ENCODE measurements at places on chromosomes 7 and 10. TPM values are rescaled to one million over a fixed set of nuclear protein-coding genes. Genes with fewer than 3 reads are reported as not detected.

Gene NSUN6
- 10.6 TPM for total RNA-seq

Gene MSANTD7
- total RNA-seq = 16.0 TPM

Gene STRA8
- total RNA-seq = not detected

Gene SCIN
- 0.11 TPM for total RNA-seq

Gene ZP3
- total RNA-seq = 0.53 TPM

Gene PKD2L1
- not detected for total RNA-seq

Gene COL1A2
- total RNA-seq = 42.2 TPM

Gene EDRF1
- 41.4 TPM for total RNA-seq

Gene SH2B2
- 8.9 TPM for total RNA-seq

Gene POLR2J3
- total RNA-seq = 38.7 TPM

Gene ENTPD1
- total RNA-seq = 2.7 TPM

DNA sequence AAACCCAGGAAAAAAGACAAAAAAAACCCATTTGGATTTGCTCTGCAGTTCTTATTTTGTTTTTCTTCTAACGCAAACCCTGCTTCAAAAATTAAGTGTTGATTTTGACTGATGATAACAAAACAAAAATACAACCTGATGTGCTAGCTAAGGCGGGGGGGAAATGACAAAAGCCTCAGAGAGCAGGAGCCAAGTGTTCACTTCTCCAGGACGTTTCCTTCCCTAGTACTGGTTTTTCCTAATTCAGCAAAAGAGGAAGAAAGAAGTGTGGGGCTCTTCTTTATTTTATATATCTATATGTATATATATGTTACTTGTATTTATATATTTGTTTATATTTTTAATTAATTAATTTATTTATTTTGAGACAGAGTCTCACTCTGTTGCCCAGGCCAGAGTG lies 28.0 kb downstream of the SNX10 start:
- H3K36me3 ChIP-seq = no peaks in the 10 kb centered on the region
- no peak overlapping the region for H3K4me3 ChIP-seq
- DNase-seq = no peak
- H3K27me3 ChIP-seq = no peaks in the 10 kb centered on the region
- no peak overlapping the region for H3K27ac ChIP-seq
- H3K4me1 ChIP-seq = no peaks in the 10 kb centered on the region

DNA sequence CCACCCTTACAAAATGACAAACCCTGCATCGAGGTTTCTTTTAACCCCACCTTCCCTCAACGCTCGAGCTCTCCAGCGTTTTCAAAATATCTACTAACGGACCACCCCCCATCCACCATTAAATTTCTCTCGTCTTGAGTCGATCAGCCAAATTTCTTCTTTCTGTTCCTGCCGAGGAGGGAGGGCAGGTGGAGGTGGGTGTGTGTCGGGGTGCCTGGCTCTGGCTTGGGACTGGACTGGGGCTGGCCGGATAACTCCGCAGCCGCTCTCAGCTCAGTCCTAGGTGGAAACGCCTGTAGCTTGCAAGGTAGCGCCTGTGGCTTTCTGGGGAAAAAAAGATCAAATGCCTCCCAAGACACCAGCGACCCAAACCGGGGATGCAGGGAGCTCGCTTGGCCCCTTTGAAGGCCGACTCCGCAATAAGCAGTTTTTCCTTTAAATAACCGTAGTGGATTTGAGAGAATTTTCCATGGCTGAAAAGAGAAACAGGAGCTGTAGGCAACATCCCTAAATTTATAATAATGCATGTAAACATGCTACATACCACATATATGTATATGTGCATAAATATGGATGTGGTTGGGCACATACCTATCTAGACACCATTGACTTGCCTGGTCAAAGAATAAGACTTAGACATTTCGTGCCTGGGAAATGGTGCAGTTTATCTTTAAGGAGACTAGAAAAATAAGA lies 1.9 kb upstream of the TMEM178B start:
- H3K4me3 ChIP-seq = peak overlapping the region; percentile 85
- H3K27ac ChIP-seq = no peak overlapping the region
- H3K27me3 ChIP-seq = peaks cover 73% of the 10 kb centered on the region
- H3K36me3 ChIP-seq = no peaks in the 10 kb centered on the region
- peaks cover 4% of the 10 kb centered on the region for H3K4me1 ChIP-seq

GRCh38 chr10:1366322-1366691 lies 310.1 kb downstream of the WDR37 start:
- no peak overlapping the region for H3K27ac ChIP-seq
- H3K27me3 ChIP-seq = no peaks in the 10 kb centered on the region
- no peaks in the 10 kb centered on the region for H3K36me3 ChIP-seq
- peak; percentile 22 for DNase-seq
- no peaks in the 10 kb centered on the region for H3K4me1 ChIP-seq

GRCh38 chr7:98630149-98630548 lies 13.1 kb downstream of the NPTX2 start:
- H3K27me3 ChIP-seq = no peaks in the 10 kb centered on the region
- no peaks in the 10 kb centered on the region for H3K4me1 ChIP-seq
- H3K36me3 ChIP-seq = no peaks in the 10 kb centered on the region

DNA sequence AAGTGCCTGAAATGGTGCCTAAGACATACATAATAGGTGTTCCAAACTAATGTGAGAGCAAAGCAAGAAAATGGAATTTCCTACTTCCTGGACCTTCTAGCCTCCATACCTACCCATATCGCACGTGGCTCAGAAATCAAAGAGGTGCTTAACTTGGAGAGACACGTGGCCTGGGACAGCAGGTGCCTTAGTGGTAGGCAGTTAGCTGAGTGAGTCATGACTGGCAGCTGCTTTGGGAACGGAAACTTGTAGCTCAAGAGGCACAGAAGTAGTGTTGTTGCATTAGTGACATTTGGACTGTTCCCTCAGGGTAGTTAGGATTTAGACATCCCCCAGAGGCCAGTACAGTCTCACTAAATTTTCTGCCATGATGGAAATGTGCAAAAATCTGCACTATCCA lies 12.0 kb upstream of the BMPER start:
- no peak overlapping the region for H3K4me3 ChIP-seq
- no peaks in the 10 kb centered on the region for H3K27me3 ChIP-seq
- no peaks in the 10 kb centered on the region for H3K36me3 ChIP-seq
- no peak overlapping the region for H3K27ac ChIP-seq
- H3K4me1 ChIP-seq = peaks cover 5% of the 10 kb centered on the region
- DNase-seq = no peak

- H3K27ac ChIP-seq = no peak overlapping the region
- H3K27me3 ChIP-seq = no peaks in the 10 kb centered on the region
- no peak overlapping the region for H3K4me3 ChIP-seq
- no peaks in the 10 kb centered on the region for H3K36me3 ChIP-seq
- DNase-seq = peak; percentile 93
Measured at GRCh38 chr7:3722396-3722922, 421.4 kb downstream of the SDK1 start.

- peaks cover 5% of the 10 kb centered on the region for H3K4me1 ChIP-seq
- H3K36me3 ChIP-seq = no peaks in the 10 kb centered on the region
- DNase-seq = peak; percentile 64
- no peak overlapping the region for H3K27ac ChIP-seq
- H3K27me3 ChIP-seq = peaks cover 50% of the 10 kb centered on the region
Measured at GRCh38 chr7:88758381-88759229, 895 bp upstream of the ZNF804B start.

- no peaks in the 10 kb centered on the region for H3K36me3 ChIP-seq
- no peaks in the 10 kb centered on the region for H3K27me3 ChIP-seq
- H3K4me1 ChIP-seq = peaks cover 7% of the 10 kb centered on the region
- H3K27ac ChIP-seq = no peak overlapping the region
- no peak overlapping the region for H3K4me3 ChIP-seq
- no peak for DNase-seq
Measured at GRCh38 chr10:12835709-12836108, 165.8 kb downstream of the CCDC3 start.

- peak; percentile 62 for DNase-seq
- no peaks in the 10 kb centered on the region for H3K4me1 ChIP-seq
- no peak overlapping the region for H3K27ac ChIP-seq
Measured at GRCh38 chr7:127979113-127979727, 52.0 kb downstream of the LRRC4 start.

DNA sequence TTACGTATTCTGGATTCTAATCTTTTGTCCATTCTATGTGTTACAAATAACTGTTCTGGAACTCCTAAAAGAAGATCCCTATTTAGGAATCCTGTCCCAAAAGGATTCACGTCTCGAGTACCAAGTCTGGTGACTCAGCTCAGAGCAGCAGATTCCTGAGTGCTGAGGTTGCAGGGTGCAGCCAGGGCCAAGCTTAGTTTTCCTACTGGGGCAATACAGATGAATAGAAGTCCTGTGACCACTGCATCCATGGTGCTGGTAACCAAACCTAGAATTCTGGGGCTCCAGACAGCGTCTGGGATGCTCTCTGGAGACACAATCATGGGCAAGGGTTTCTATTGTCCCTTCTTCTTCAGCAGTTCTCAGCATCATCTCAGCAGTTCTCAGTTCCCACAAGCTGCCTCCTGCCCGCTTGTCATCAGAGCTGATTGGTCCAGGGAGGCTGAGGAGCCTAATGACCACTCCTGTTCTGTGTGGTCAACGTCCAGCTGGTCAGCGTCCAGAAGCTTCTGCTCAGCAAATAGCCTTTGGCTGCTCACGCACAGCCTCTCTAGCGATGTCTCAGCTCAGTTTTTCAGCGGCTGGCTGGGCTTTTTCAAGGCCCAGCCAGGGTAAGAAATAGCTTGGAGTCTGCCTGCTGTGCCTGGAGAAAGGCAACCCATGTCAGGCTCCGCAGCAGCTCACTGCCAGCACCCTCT lies 50.4 kb upstream of the C7orf33 start:
- no peak overlapping the region for H3K27ac ChIP-seq
- peak; percentile 62 for DNase-seq
- no peak overlapping the region for H3K4me3 ChIP-seq
- no peaks in the 10 kb centered on the region for H3K36me3 ChIP-seq
- no peaks in the 10 kb centered on the region for H3K4me1 ChIP-seq
- no peaks in the 10 kb centered on the region for H3K27me3 ChIP-seq

GRCh38 chr7:8232999-8233847 lies 28.7 kb downstream of the ICA1 start:
- DNase-seq = no peak
- H3K4me3 ChIP-seq = no peak overlapping the region
- H3K4me1 ChIP-seq = no peaks in the 10 kb centered on the region
- no peaks in the 10 kb centered on the region for H3K36me3 ChIP-seq
- no peaks in the 10 kb centered on the region for H3K27me3 ChIP-seq

GRCh38 chr7:127550247-127550646 lies 35.1 kb downstream of the GCC1 start:
- no peaks in the 10 kb centered on the region for H3K36me3 ChIP-seq
- DNase-seq = no peak
- H3K27ac ChIP-seq = no peak overlapping the region
- H3K4me1 ChIP-seq = no peaks in the 10 kb centered on the region
- H3K4me3 ChIP-seq = no peak overlapping the region

- no peak overlapping the region for H3K27ac ChIP-seq
- H3K4me1 ChIP-seq = no peaks in the 10 kb centered on the region
- no peaks in the 10 kb centered on the region for H3K36me3 ChIP-seq
- no peak for DNase-seq
- H3K4me3 ChIP-seq = no peak overlapping the region
Measured at GRCh38 chr7:25735674-25736242, 416.2 kb upstream of the NFE2L3 start.

GRCh38 chr10:130169136-130169859 lies 33.1 kb downstream of the GLRX3 start:
- H3K4me1 ChIP-seq = peaks cover under 1% of the 10 kb centered on the region
- peaks cover 68% of the 10 kb centered on the region for H3K36me3 ChIP-seq
- no peak overlapping the region for H3K4me3 ChIP-seq
- DNase-seq = no peak
- H3K27me3 ChIP-seq = no peaks in the 10 kb centered on the region

GRCh38 chr7:140674899-140675701 lies 2.4 kb downstream of the ADCK2 start:
- peaks cover 2% of the 10 kb centered on the region for H3K4me1 ChIP-seq
- peaks cover 5% of the 10 kb centered on the region for H3K36me3 ChIP-seq
- no peak overlapping the region for H3K27ac ChIP-seq
- H3K4me3 ChIP-seq = no peak overlapping the region
- DNase-seq = peak; percentile 74

- DNase-seq = no peak
- peaks cover 4% of the 10 kb centered on the region for H3K4me1 ChIP-seq
- H3K27me3 ChIP-seq = no peaks in the 10 kb centered on the region
- H3K27ac ChIP-seq = no peak overlapping the region
- H3K4me3 ChIP-seq = no peak overlapping the region
Measured at GRCh38 chr10:60508037-60508436, 118.4 kb upstream of the ANK3 start.

- no peaks in the 10 kb centered on the region for H3K4me1 ChIP-seq
- peaks cover 26% of the 10 kb centered on the region for H3K36me3 ChIP-seq
- no peaks in the 10 kb centered on the region for H3K27me3 ChIP-seq
- no peak overlapping the region for H3K27ac ChIP-seq
- no peak for DNase-seq
- no peak overlapping the region for H3K4me3 ChIP-seq
Measured at GRCh38 chr10:92323079-92323478, 32.1 kb downstream of the MARCHF5 start.

GRCh38 chr7:21028599-21028998 lies 241.9 kb upstream of the SP8 start:
- no peaks in the 10 kb centered on the region for H3K36me3 ChIP-seq
- no peak overlapping the region for H3K4me3 ChIP-seq
- H3K4me1 ChIP-seq = peaks cover 4% of the 10 kb centered on the region
- DNase-seq = no peak
- no peaks in the 10 kb centered on the region for H3K27me3 ChIP-seq

DNA sequence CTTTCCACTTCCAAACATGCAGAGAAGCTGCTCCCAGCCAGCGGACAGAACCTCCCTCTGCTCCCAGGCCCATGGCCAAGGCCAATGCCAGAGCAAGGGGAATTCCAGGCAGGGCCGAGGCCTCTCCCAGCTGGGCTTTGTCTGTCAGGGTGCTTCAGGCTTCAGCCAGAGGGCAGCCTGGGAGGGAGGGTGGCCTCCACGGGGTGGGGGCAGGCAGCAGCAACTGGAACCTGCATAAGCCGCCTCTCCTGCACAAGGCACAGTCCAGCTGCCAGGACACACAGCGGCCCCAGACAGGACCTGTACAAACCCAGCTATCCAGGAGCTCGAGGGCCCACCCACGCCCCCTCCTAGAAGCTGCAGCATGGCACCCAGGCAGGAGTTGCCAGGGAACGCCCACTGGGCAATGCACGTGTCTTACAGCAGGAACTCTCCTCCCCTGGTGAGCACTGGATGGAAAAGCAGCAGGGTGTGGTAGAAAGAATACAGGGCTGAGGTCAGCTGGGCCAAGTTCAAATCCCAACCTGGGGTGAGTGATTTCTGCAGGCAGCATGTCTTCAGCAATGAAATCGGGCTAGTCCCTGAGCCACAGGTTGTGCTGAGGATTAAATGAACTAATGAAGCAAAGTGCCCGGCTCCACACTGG lies 7.6 kb downstream of the FAM53B start:
- H3K27ac ChIP-seq = no peak overlapping the region
- no peaks in the 10 kb centered on the region for H3K36me3 ChIP-seq
- H3K4me3 ChIP-seq = no peak overlapping the region
- DNase-seq = peak; percentile 56
- no peaks in the 10 kb centered on the region for H3K27me3 ChIP-seq
- peaks cover 16% of the 10 kb centered on the region for H3K4me1 ChIP-seq

GRCh38 chr7:157547611-157548010 lies 210.8 kb downstream of the DNAJB6 start:
- H3K4me1 ChIP-seq = no peaks in the 10 kb centered on the region
- DNase-seq = peak; percentile 32
- no peaks in the 10 kb centered on the region for H3K36me3 ChIP-seq
- H3K27me3 ChIP-seq = no peaks in the 10 kb centered on the region

- no peak overlapping the region for H3K4me3 ChIP-seq
- DNase-seq = no peak
- H3K36me3 ChIP-seq = peaks cover 53% of the 10 kb centered on the region
- H3K27ac ChIP-seq = no peak overlapping the region
Measured at GRCh38 chr7:104993217-104993862, 20.7 kb upstream of the KMT2E start.

GRCh38 chr10:81031774-81032173 lies 494.1 kb downstream of the SH2D4B start:
- no peak overlapping the region for H3K27ac ChIP-seq
- no peak overlapping the region for H3K4me3 ChIP-seq
- no peaks in the 10 kb centered on the region for H3K36me3 ChIP-seq
- DNase-seq = no peak

All from endodermal cell (in vitro differentiated cells).